Hypothalamus (tissue), 51 donors: ENCODE measurements at places on chromosomes 5 and 9.
A peak's percentile ranks its signal among the peaks of the same experiment; 100 is the strongest.

DNA sequence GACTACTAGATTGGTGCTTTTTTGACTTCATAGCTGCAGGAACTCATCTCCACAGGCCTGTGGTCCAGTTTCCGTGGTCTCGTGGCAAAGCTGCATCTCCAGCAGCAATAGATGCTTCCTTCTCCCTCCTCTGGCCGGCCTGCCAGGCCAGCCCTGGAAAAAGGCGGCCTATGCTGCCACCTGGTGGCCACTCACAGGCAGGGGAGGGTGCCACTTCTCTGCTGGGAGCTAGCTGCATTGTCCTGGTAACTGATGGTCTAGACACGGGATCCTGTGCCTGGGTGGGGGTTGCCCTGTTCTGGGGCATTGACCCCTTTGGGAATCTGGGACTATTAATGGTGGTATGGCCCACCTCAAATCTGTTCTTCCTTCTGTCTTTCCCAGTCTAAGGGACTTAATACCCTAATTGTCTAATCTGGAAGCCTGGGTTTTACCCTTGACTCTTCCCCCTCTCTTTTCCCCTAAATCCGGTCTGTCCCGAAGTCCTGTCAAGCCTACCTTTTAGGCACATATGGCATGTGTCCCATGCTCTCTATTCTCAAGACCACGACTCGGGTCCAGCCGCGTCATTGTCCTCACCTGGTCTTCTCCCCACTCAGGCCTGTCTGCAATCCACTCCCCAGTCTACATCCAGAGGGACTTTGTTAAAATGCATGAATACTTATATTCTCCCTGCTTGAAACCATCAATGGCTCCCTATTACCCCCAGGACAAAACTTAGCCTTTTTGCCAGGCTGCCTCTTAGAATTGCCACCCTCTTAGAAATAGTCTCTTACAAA, 20.1 kb upstream of the PTGS1 start:
- DNase-seq, result peak; percentile 76

GRCh38 chr9:33719581-33720374, 75.6 kb upstream of the PRSS3 start:
- DNase-seq, result no peak

GRCh38 chr5:41010572-41010971, 60.6 kb downstream of the MROH2B start:
- DNase-seq, result no peak

DNA sequence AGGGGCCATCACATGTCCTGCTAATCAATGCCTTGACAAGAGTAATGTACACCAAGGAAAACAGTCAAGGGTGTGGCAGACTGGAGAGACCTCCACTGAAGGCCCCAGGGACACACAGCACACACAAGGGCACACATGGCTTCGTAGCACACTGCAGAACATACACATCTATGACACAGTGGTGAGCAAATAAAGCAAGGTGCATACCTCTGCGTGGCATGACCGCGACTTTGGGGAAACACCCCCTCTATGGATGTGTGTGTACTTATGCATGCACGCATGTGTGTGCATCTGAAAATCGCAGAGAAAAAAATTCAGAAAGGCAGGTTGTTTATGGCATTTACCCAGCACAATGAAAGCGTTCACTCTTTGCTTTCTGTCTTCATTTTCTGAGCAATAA, 20.5 kb downstream of the SEMA4D start:
- no peak for DNase-seq

DNA sequence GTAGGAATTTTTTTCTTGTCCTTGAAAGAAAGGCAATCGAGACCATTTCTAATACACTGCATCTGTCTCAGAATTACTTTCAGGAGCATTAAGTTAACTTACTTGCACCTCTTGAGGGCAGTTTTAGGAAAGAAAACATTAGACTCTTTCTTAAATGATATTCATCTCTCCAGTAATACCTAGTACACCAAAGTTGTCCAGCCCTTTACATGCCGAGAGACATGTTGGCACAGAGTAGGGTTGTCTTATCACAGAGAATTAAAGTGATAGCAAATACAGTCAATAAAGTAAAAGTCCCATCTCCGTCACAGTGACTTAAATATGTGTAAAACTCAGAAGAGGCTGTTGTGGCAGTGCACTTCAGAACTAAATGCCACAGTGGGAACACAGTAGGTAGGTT, 154.3 kb upstream of the KCNN2 start:
- DNase-seq, result no peak

GRCh38 chr9:106023455-106023854, 329.1 kb downstream of the TMEM38B start:
- no peak for DNase-seq

DNA sequence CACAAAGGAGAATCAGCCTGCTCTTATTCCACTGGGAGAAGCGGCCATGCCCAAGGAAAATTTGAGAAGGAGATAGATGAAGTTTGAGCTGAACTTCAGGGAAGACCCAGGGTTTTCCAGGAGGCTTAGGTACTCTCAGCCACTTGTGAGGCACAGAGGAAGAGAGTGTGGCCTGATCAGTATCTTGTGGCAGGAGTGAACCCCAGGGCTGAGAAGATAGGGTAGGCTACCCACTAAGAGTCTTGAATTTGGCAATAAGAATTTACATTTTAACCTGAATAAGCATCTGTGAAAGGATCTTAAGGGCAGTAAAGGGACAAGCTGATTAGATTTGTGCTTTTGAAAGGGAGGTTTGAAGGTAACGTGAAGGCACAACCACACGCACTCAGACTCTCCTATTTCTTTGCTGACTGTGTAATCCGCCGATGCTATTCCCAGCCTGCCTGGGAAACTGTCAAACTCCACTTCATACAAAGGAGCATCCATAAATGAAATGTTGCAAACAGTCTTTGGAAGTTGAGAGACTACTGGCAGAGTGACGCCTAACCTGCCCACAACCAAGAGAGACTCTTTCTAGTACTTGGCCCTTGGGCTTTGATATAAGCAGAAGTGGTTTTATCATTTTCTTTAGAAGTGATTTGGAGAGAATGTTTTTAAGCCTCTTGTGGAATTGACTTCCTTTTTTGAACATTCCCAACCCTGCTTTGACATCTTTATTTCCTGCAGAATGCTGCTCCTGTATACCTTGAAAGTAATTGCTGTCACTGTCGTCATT, 108.2 kb upstream of the VCAN start:
- no peak for DNase-seq

GRCh38 chr9:76886318-76886717, 19.6 kb downstream of the PRUNE2 start:
- no peak for DNase-seq

DNA sequence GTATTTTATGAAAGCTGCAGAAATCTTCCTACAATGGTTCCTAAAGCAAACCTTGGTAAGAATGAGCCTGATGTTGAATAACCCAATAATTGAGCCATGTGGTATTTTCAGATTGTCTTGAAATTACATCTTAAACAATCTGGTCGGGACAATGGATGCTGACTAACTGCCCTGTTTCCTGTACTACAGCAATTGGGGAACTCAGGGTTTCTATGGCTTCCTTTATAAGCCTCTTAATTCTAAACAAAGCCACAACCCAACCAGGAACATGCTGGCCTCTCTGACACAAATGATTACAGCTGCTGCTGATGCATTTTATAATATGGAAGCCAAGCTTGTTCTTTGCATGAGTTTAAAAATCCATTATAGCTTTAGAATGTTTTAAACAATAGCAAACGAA, 30.2 kb downstream of the PTPN3 start:
- no peak for DNase-seq

GRCh38 chr9:103014242-103014641, 19.1 kb downstream of the CYLC2 start:
- DNase-seq, result no peak

- DNase-seq, result no peak
These were observed 33.0 kb upstream of the CEP120 start for GRCh38 chr5:123456242-123456641.

- DNase-seq, result no peak
These were observed at the start of gene CAPSL for GRCh38 chr5:35938568-35939227. TSS of gene CAPSL (minus strand) at chr5:35938622. CDS start at chr5:35921120, 17,502 bp downstream.

GRCh38 chr9:13100914-13101572, 178.4 kb downstream of the MPDZ start:
- DNase-seq, result no peak
